ELR (cell line): ENCODE measurements at places on chromosomes 7 and 10.

DNA sequence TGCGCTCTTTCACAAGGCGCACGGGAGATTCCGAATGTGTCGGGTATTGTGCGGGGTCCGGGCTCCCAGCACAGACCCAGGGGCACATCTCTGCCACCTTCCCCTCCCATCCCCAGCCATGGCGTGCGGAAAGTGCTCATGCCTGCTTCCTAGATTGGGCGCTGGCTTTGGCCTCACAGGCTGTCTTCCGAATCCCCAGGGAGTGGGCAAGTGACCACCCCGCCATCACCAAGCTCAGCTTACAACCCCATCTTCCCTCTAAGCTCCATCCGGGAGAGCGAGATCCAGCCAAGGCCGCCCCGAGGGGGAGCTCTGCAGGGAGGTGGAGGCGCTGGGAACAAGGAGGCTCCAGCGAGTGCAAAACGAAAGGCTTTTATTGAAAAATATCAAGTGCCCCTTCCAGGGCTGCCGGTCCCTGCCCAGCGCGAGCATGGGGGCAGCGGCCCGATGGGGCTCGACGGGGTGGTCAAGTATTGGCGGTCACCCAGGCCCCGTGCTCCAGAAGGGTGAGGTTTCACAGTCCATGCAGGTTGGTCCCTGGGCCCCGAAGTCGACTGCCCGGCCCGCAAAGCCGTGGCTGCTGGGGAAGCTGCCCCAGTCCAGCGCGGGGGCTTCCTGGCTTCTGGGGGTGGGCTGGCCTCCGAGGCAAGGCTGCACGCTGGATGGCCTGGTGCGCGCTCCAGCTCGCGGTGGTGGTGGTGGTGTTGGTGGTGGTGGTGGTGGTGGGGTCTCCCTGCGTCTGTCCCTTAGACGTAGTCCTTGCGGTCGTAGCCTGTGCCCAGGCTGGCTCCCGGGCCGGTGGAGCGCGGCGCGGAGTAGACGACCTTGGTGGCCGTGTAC is 1.2 kb downstream of the CLDN3 start:
- DNase-seq: no peak

DNA sequence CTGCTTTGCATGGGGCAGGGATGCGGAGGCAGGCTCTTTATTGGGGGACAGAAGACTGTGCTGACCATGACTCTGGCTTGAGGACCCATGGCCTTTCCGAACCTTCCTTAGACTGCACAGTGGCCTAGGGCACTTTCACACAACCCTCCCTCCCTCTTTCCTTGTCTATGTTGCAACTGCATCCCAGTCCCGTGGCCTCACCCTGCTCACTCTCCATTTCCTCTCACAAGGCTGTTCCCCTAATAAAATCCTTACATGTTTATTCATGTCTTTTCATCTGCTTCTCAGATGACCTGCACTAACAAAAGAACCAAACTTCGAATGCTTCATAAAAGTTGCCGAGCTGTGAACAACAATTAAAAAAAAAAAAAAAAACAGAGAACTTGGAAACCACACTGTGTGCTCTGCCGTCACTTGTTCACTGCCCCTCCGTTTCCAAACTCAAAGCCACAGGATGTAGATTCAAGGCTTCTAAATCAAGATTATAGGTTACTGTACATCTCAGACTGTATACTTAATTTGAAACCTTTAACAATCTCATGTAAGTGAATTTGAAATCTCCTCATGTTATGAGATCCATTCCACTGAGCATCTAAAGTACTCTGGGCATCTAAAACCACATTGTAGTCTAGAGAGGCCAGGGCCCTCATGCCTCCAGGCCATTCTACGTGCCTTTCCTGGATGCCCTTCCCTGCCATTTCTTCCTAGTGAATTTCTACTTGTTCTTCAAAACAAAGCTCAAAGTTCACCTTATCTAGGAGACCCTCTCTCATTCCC is 265.9 kb downstream of the SNX13 start:
- DNase-seq: no peak

DNA sequence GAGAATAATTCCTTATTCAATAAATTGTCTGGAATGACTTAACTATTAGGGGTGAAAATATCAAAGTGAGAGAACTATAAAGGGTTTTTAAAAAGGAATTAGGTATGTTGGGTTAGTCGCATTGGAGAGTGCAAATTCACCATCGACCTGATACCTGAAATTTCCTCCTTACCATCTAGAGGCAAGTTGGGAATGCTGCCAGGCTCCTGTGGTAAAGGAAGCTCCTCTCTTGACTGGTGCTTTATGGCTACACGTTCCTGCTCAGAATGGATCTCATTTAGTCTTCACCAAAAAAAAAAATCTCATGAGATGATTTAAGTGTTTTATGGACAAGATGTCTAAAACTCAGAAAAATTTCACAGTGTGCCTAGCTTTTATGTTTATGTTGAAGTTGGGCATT is 129.8 kb downstream of the EGFR start:
- no peak for DNase-seq

GRCh38 chr7:142795339-142795863 is 24.6 kb downstream of the PRSS2 start:
- no peak for DNase-seq

DNA sequence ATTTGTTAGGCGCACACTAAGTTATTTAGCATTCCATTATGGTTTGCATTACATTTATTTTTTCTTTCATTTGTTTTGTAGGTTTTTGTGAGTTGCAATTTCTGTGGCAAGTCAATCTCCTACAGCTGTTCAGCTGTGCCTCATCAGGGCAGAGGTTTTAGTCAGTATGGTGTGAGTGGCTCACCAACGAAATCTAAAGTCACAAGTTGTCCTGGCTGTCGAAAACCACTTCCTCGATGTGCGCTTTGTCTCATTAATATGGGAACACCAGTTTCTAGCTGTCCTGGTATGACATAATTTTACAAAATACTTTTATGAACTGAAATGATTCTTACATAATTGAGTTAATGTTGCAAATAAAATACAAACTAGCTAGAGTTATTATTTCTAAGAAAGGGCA is 29.5 kb downstream of the MIOS start:
- no peak for DNase-seq

- peak; percentile 42 for DNase-seq
These were observed 453.1 kb downstream of the SORCS1 start for GRCh38 chr10:106711313-106711906.
